Naive B cell (primary cell): ENCODE measurements at places on chromosomes 7 and 10.

DNA sequence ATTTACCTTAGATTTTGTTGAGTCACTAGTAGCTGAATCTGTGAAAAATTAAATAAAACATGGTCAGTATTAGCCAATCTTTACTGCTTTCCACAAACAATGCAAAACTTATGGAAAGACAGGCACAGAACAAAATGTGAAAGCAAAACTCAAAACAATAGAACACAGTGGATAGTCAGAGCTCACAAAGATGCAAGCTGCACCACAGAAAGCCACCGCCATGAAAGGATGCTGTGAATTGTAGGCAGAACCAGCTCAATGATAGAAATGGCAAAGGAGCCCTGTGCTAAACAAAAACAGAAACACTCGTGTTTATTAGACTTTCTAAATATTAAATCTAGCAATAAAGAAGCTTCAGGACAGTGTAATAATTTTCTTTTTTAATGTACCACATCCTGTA lies 134.4 kb downstream of the ARHGAP21 start:
- H3K36me3 ChIP-seq = no peaks in the 10 kb centered on the region
- no peak for DNase-seq
- H3K4me1 ChIP-seq = no peaks in the 10 kb centered on the region
- no peak overlapping the region for H3K4me3 ChIP-seq

- DNase-seq = peak; percentile 68
- H3K27ac ChIP-seq = peak overlapping the region; percentile 94
- H3K36me3 ChIP-seq = peaks cover 4% of the 10 kb centered on the region
- peaks cover 65% of the 10 kb centered on the region for H3K4me1 ChIP-seq
These were observed 96.7 kb upstream of the EFCAB10 start for GRCh38 chr7:105677817-105678573.

GRCh38 chr10:130761788-130762301 lies 549.7 kb downstream of the TCERG1L start:
- H3K36me3 ChIP-seq = no peaks in the 10 kb centered on the region
- H3K27me3 ChIP-seq = no peaks in the 10 kb centered on the region
- DNase-seq = no peak
- H3K4me1 ChIP-seq = no peaks in the 10 kb centered on the region
- no peak overlapping the region for H3K4me3 ChIP-seq

GRCh38 chr7:883055-884021 lies 7.0 kb downstream of the GET4 start:
- no peak for DNase-seq
- no peak overlapping the region for H3K27ac ChIP-seq
- H3K4me1 ChIP-seq = peaks cover 30% of the 10 kb centered on the region
